ENCODE measurements at places on chromosomes 4 and X.

GRCh38 chrX:44918722-44919121, 45.7 kb downstream of the KDM6A start:
- DNase-seq: no peak

DNA sequence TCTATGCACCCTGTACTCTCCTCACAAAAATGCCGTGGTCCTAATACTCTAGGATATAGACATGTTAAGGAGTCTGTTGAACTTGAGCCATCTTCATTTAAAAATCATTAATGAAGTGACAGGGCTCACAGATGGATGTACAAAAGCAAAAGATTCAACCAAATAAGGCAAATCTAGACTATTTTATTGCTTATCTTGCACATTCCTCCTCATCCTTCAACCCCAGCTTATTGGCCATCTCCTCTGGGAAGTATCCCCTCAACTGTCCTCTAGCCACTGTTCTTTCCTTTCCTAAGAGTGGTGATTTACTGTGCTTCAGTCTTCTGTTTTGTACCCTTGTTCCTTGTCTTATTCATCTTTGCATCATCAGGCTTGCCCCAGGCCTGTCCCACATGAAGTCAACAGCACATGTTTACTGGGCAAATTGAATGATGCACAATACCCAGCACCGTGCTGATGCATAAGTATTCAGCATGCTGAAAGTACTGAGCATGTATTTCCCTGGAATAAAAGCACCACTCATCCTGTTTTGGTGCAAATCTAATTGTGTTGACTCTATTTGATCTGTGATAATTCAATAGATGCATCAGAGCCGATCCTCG, 287.3 kb upstream of the CLNK start:
- no peak for DNase-seq

DNA sequence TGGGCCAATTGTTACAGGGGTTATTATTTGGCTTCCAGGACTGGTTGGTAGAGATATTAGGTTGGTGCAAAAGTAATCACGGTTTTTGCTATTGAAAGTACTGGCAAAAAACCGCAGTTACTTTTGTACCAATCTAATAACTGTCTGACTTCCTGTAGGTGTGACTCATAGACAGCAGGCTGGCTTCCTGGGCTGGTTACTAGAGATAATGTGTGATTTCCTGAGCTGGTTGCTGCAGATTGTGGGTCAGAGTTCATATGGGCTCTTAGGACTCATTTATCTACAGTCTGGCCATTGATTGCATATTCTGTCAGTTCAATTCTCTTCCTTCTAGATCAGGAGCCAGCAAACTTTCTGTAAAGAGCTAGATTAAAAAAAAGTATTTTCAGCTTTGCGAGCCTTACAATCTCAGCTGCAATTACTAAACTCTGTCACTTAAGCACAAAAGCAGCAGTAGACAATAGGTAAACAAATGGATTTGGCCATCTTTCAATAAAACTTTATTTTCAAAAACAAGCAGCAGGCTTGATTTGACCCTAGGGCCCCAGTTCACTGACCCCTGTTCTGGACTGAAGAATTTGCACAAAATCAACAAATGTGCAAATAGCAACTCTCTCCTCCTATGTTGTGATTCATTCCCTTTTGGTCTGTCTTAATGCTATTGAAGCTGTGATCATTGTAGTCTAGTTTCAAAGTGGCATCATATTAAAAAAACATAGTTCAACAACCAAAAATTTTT, 50.8 kb upstream of the BOD1L1 start:
- DNase-seq: no peak

DNA sequence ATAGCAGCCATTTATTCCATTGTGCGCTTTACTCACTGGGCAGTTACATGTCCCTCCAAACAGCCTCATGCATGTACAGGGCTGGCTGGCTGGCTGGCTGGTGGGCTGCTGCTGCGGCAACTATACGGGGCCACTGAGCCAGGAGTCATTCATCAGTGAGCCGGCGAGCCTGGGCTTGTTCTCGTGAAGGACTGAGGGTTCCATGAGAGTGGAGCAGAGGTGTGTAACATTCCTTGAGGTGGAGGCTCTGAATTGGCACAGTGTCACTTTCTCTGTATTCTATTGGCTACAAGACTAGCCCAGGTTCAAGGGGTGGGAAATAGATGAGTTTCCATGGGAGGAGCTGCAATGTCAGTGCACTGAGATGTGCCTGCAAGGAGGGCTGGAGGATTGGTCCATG, 89.1 kb downstream of the ARHGAP10 start:
- no peak for DNase-seq

DNA sequence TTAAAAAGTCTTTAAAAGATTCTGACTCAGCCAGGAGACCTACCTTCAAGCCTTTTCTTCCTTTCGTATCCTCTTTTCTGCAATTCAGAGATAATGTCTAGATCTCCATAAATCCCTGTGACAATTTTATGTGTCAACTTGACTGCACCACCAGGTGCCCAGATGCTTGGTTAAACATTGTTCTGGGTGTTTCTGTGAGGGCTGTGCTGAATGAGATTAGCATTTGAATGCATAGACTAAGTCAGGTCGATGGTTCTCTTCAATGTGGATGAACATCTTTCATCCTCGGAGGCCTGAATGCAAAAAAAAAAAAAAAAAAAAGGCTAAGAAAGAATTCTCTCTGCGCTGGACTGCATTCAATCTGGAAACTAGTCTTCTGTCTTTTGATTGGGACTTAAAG, 1082.7 kb downstream of the NLGN4X start:
- DNase-seq: no peak

DNA sequence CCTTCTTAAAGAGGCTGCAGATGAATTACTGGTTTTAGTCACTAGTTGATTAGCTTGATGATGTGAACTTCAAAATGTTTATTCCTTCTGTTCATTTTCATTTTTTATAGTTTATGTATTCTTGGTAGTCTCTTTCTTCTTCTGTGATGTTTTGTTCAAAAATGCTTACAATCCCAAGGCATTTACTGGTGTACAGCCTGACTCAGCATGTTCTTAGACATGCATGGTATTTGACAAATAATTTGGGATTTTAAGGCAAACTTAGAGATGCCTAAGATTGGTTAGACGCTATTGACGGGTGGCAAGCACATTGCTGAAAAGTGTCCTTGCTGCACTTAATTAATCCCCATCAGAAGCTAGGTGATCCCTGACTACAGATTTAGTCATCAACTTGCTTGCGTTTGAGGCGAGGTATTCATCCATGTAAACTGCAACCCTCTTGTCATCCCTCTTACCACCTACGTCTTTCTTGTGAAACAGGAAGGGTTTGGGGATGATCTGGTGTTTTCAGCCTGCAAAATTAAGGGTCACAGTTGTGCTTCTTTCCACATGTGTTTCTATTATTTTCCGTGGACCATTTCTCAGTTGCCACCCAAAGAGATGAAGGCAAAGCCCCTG, 331.8 kb downstream of the DKK2 start:
- peak; percentile 21 for DNase-seq

GRCh38 chr4:82044141-82044993, 329.4 kb downstream of the HNRNPD start:
- peak; percentile 23 for DNase-seq
